ENCODE measurements at places on chromosomes 2 and 18.

DNA sequence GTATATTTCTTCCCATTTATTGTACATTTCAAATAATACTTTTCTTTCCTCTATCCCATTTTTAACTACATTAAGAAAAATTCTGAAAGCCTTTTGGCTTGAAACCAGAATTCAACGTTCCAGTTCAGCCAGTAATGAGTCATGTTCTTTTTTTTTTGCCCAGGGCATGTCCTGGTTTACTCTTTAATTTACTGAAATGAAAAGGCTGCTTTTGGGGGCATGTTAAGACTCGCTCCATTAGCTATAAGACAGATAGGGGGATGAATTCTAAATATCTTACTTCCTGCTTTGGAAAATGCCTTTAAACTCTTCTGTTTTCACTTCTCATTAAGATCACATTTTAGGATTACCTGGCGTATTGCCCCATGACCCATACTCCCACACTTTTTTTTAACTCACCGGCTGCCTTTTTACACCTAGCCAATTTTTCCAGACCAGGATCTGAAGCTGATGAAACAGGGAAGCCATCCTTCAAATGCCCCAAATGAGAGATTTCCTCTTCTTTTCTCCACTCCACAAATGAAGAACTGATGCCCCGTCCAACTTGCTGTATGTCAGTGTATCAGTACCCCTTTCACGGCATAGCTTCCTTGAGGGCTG is 585 bp downstream of the ABCA12 start:
- DNase-seq, result peak; percentile 64

GRCh38 chr2:218188528-218188927 is 21.8 kb upstream of the CXCR1 start:
- no peak for DNase-seq

- DNase-seq, result no peak
These were observed 18.9 kb upstream of the MAL start for GRCh38 chr2:95006588-95006987.

GRCh38 chr2:37638973-37639372 is 32.5 kb downstream of the CDC42EP3 start:
- no peak for DNase-seq

- DNase-seq, result no peak
These were observed 7.6 kb downstream of the NEU4 start for GRCh38 chr2:241816431-241817121.

DNA sequence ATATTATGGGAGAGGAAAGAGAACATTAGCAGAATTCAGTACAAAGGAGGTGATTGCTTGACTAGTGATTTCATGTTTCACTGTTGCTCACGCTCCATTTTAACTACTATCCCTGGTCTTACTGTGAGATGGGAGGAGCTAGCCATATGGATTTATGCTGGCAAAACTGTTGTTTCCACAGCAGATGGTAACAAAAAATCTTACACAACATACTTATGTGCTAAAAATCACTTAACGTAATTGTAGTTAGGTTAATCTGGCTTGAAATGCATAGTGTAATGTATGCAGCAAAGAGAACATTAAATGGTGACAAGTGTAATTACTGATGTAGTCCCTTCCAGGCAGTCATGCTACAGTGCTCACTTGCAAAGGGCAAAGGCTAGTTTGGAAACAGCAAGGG is 155.6 kb upstream of the LYPD1 start:
- no peak for DNase-seq

GRCh38 chr2:201396595-201396994 is 39.5 kb upstream of the FLACC1 start:
- DNase-seq, result no peak

DNA sequence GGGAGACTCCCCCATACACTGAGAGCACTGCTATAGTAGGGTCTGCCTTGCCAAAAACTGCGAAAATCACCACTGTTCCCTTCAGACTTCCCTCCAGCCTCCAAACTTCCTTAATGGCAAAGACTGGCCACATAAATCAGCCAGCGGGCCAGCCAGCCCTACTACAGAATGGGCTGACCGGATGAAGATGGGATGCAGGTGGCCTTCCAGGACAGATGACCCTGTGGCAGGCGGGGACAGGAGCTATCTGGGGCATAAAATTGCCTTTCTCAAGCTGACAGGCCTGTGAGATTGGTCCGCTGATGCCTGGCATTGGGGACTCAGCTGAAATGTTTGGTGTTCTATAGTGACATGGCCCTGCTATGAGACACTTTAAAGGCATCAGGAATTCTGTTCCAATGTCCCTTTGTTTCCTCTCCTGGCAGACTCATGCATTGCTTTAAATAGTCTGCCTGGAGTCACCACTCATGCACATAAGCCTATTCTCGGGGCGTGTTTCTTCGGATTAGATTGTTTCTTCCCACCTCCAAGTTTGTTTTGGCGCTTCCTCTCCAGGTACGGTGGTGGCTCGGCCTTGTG is 135.9 kb downstream of the ALPK2 start:
- no peak for DNase-seq

DNA sequence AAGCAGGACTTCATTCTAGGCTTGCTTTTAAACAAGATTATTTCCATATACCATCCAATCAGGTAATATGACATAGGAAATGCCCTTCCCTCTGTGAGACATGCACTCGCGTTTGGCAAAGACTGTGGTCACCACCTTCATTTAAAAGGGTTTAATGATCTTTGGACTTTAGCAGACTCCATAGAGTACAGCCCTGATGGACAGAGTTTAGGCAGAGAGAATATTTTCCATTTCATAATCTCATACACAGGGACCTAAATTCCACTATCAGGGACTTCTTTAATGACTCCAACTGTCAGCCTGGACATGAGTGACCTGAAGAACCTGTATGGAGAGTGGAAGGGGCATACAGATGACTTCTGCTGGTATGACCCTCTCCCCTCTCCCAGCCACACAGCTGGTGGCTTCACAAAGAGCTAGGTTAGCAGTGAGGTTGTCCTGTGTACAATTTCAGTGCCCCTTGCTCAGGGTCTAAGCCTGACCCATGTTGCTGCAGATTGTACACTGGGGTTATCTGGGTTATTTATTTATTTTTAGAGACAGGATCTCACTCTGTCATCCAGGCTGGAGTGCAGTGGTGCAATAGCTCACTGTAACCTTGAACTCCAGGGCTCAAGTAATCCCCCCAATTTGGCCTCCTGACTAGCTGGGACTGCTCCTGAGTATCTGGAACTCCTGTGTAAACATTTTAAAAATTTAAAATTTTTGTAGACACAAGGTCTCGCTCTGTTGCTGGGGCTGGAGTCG is 59.2 kb downstream of the PTPRM start:
- DNase-seq, result no peak

DNA sequence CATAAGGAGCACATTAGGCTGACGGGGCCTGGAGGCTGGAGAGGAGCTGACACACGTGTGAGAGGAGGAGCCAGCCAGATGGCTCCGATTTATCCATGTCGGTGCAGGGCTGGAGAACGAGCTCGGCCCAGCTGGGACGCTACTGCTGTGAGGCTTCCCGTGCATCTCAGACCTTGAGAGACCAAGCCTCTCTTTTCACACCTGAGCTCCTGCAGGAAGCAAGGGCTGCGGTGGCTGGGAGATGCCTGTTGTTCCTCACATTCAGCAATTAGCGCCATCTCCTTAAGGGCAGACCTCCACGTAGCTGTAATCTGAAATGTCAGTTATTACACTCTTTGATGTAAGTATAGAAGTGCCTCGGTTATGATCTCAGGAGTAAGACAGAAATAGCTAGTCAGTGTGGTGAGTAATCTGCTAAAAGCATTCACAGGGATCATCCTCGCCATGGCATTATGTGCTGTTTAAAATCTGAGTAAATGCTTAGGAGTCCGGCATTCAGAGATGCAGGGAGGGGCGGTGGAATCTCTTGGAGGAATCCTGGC is 107.9 kb downstream of the PRKCE start:
- DNase-seq, result peak; percentile 52

- DNase-seq, result no peak
These were observed 13.3 kb upstream of the GALNT14 start for GRCh38 chr2:31151501-31151900.

DNA sequence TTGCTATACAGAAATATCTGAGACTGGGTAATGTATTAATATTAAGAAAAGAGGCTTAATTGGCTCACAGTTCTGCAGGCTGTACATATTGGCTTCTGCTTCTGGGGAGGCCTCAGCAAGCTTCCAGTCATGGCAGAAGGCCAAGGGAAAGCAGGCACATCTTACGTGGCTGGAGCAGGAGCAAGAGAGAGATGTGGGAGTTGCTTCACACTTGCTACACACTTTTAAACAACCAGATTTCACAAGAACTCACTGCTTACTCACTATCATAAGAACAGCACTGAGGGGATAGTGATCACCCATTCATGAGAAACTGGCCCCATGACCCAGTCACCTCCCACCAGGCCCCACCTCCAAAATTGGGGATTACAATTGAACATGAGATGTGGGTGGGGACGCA is 50.6 kb downstream of the MAPRE2 start:
- DNase-seq, result no peak

DNA sequence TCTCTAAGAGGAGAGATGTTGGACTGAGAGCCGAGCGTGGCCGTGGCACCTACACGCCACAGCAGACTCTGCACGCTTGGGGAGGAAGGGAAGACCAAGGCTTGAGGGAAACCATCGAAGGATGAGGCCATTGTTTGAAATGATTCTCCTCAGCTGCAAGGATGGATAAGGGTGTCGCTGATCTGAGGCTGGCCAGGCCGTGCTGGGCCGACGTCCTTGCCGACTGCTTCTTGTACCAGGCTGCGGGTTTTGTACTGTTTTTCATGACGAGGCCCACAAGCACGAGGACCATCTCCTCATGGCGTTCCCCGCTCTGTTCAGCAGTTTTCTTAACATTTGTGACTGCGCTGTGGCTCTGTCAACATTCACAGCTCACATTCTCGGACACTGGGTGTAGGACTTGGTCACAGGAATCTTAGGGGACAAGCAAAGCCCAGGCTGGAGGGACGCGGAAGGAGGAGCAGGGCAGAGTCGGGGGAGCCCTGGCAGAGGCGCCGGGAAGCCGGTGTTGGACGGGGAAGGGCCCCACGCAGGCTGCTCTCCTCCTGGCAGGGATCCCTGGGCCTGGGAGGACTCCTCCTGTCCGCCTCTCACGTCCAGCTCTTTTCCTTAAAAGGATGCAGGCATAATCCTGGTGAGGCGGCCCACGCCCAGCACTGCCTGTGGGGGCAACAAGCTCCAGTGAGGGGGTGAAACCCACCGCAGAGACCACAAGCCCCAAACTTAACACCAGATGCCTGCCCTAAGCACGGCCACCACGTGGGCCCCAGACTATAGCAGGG is 259.0 kb upstream of the SALL3 start:
- no peak for DNase-seq

GRCh38 chr2:218516614-218517013 is 51.5 kb downstream of the USP37 start:
- no peak for DNase-seq

GRCh38 chr18:22538426-22538825 is 120.7 kb upstream of the CTAGE1 start:
- no peak for DNase-seq

DNA sequence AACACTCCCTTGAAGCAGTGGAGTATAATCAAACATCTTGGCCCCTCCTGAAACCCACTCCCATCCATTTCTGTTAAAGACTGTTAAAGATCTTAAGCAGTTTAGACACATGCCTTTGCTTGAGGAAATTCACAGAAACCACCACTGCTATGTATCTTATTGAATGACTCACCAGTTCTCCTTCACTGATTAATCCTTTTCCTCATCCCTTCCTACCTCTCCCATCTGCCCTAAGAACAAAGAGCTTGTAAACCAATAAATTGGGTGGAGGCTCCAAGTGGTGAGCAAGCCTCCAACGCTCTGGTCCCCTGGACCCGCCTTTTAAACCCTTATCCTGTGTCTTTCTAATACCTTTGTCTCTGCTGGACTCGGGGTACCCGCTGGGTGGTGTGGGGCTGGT is 746.1 kb downstream of the LRP1B start:
- no peak for DNase-seq

GRCh38 chr18:26989842-26990241 is 124.3 kb upstream of the AQP4 start:
- no peak for DNase-seq

DNA sequence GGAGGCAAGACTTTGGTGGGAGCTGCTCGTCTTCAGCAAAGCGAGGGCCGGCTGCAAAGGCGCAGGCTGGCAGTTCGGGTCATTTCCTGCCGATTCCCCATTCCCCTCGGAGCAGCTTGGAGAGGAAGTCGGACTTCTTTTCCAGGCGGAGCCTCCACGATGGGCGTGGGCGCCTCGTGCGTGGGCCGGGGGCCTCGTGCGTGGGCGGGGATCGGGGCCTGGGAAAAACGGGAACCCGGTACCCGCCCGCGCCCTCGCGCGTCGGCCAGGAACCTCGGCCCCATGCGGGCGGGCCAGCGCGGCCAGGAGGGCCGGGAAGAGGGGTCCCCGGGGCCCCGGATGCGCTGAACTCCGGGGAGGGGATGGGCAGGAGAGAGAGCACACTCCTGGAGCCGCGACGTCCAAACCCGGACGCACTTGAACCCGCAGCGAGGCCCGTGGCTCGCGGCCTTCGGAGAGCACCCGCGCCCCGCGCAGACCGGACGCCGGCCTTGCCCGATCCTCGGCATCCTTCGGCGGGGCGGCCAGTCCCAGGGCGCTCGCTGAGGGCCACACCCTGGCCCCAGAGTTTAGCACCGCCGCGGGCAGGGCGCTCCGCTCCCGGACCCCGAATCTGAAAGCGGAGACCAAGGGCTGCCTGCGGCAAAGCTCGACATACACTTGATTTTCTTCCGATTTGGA is 368.4 kb downstream of the MTX2 start:
- DNase-seq, result no peak

GRCh38 chr18:48997681-48997984 is 46.9 kb upstream of the SMAD7 start:
- DNase-seq, result no peak

GRCh38 chr2:24917086-24917485 is 3.0 kb downstream of the ADCY3 start:
- no peak for DNase-seq

DNA sequence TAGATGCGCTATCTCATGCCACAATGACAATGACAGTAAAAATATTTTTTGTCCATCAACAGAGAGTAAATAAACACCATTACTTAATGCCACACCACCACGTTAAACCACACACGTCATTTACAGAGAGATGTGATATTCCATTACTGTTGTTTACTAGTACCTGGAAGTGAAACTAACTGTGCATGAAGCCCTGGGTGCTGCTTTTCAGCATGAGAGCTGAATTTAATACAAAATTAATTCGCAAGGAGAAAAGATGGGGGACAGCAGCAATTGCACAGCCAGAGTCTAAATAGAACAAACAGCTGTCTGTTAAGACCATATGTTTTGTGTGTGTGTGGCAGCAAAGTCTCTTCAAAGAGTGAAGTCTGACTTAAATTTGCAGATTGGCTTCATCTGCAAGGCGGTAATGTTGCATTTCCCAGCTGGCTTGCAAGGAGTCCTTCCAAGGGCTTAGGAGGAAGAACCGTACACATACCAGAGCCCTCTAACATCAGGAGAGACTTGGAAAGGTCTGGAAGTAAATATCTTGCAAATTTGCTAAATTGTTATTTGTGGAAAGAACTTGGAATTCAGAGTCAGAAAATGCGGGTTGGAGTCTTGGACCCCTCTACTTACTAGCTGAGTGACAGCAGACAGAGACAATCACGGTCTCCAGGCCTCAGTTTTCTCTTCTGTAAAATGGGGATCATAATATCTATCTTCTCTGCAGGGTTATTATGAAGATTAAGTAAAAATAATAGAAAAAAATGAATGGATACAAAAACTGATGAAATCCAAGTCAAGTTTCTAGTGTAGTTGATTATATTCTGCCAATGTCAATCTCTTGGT is 127.6 kb downstream of the ALPK2 start:
- no peak for DNase-seq

- DNase-seq, result no peak
These were observed 52.8 kb downstream of the HYCC2 start for GRCh38 chr2:201018636-201019035.
